Erythroblast (primary cell): ENCODE measurements at places on chromosomes 5 and 9.
A peak's percentile ranks its signal among the peaks of the same experiment; 100 is the strongest.

GRCh38 chr5:78009937-78010527, 233.9 kb upstream of the TBCA start:
- no peak for DNase-seq

DNA sequence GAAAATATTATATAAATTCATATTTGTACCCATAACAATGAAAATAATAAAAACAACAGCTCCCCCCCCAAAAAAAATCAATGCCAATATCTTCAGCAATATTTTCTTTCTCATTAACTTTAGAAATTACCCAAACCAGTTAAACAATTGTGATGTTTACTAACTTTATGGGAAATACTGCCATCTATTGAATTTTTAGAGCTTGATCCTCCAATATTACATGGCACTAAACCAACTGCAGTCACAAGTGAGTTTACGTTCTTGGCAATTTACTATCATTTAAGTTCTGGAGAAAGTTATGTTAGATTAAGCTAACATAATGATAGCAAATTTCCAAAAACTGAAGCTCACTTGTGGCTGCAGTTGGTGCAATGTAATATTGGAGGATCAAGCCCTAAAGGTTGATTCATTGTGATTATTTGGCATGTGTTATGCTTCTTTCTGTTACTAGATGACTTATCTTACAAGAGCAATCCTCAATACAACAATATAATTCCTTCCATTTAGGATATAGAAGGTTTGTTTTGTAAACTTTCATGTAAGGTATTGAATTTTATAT, 379.5 kb downstream of the CDH18 start:
- no peak for DNase-seq

DNA sequence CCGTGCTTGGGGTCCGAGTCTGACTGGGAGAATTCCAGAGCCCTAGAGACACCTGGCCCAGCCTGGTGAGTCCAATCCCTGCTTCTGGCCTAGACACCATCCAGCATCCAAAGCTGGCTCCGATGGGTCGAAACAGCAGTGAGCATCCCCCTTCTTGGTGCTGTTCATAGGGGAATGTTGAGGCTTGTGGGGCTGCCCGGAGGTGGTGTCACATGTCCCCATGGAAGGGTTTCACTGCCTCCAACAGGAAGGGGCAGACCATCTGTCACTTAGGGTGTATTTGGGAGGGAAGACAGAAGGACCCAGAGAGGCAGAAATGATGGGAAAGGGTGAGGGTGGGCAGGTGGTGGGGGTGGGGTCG, 13.9 kb downstream of the C9orf50 start:
- DNase-seq = no peak

DNA sequence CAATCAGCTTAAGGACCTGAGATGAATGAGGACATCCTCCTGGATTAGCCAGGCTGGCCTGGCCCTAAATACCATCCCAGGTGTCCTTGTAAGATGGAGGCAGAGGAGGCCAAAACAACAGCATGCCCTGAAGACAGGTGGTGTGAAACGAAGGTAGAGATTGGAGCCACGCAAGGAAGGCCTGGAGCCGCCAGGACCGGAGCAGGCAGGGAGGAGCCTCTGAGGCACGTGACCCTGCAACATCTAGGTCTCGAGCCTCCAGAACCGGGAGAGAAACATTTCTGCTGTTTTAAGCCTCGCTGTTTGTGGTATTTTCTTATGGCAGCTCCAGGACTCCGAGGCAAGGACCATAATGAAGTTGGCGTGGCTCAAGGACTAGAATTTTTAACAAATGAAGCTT, 9.7 kb upstream of the COL5A1 start:
- no peak for DNase-seq

DNA sequence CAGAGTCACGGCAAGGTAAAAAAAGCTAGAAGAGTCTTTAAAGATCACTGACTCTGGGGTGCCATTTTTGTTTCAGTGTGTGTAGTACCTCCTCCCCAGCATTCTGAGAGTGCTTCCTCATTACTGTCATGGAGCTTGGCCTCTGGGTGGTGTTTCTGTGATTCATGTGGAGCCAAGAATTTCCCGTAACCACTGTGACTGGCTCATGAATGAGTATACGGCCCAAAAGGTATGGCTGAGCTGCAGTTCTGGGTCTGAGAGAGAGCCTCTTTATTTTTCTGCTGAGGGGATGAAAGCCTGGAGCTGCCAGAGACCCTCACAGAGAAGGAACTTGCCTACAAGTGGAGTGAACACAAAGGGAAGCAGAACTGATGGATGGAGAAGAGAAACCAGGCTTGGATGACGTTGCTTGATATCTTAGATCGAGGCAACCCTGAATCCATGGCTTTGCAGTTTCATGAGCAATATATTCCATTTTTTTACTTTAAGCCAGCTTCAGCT, 85.6 kb downstream of the PTTG1 start:
- DNase-seq = no peak

DNA sequence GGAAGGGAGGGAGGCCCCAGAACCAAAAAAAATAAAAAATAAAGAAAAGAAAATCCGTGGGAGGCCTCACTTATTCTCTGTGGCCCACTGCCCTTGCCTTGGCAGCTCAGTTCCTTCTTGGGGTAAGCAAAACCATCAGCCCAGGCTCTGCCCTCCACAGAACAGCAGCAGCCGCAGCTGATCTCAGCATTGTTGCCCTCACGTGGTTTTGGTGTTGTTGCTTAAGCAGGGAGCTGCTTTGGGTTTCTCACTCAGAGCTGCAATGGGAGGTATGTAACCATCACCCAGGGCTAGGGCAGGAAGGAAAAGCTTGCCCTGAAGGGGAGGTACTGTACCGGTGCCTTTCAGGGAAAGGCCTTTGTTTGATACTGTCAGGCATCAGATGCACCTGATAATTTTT, 374.7 kb upstream of the WWC1 start:
- no peak for DNase-seq

- DNase-seq = peak; percentile 76
These were observed 505 bp downstream of the C5orf34 start for GRCh38 chr5:43514471-43514815.

DNA sequence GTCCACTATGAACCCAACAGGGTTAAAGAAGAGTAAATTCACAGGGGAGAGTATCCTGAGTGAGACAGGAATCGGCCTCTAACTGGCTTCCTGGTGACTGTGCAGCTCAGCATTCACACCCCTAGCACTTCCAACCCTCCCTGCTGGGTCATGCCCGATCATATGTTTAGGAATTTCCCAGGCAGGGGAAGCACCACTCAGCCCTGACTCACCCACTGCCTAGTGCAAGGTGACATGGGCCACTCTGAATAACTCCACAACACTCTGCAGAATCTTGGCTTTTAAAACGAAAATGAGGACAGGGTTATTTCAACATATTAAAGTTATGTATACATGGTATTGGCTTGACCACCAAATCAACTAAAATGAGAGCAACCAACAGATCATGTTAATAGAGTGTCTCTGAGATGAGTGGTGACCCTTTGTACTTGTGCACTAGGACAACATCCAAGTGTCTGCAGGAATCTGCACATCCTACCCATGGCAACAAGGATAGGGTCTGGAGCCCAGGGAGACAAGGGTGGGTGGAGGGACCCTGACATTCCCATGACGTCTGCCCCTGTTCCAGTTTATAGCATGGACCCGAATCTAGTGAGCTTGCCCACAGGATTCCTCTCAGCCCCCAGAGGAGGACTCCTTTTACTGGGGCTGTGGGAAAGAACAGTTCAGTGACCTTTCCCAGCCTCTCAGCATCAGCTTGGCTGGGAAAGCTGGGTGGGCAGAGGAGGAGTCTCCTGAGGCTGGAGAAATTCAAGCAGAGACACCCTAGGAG, 485.8 kb downstream of the SEMA5A start:
- DNase-seq = no peak

- DNase-seq = no peak
These were observed 182.8 kb downstream of the SEMA5A start for GRCh38 chr5:9363026-9363425.

GRCh38 chr5:120532835-120533234, 68.7 kb downstream of the PRR16 start:
- no peak for DNase-seq

GRCh38 chr9:123073991-123074422, 40.5 kb downstream of the GPR21 start:
- no peak for DNase-seq

GRCh38 chr9:137778914-137779313, 98.7 kb upstream of the CACNA1B start:
- DNase-seq = no peak

DNA sequence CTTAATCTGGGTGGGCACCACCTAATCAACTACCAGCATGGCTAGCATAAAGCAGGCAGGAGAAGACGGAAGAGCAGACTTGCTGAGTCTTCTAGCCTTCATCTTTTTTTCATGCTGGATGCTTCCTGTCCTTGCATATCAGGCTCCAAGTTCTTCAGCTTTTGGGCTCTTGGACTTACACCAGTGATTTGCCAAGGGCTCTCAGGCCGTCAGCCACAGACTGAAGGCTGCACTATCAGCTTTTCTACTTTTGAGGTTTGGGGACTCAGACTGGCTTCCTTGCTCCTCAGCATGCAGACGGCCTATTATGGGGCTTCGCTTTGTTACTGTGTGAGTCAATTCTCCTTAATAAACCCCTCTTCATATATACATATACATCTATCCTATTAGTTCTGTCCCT, 180.2 kb downstream of the TRPM3 start:
- no peak for DNase-seq

GRCh38 chr5:541539-542318, 17.5 kb upstream of the SLC9A3 start:
- no peak for DNase-seq

DNA sequence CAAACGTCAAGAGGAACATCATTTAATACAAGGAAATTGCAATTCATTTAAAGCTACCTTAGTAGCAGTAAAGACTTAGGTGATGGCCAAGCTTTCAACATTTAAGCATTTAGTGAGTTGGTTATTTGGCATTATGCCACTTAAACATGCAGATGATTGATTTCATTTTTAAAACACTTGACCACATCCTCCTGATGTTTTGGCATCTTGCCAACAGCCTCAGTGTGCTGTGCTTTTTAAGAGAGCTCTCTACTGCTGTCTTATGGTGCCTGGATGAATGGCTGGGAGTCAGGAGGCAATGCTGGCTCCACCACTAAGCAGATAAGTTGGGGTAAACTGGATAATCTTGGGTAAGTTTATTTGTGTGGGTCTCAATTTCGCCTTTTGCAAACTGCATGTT, 364.5 kb downstream of the MAN2A1 start:
- peak; percentile 44 for DNase-seq

DNA sequence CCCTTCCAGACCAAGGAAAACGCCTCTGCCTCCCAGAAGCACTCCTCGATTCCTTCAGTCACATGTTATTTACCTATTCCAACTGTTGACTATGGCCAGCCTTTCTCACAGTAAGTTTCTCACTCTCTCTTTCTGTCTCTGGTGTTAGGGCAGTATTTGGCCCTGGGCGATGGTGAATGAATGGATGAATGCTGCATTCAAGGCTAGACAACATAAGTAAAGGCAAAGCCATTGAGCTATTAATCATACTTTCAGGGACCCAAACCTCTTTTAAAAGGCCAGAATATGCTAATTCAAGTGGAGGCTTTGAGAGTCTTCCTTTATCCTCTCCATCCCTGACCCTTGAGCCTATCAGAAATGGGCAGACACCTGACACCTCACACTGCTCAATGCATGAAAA, 78.5 kb downstream of the SEC61B start:
- DNase-seq = no peak

GRCh38 chr5:131225282-131225974, 38.4 kb upstream of the CDC42SE2 start:
- no peak for DNase-seq

DNA sequence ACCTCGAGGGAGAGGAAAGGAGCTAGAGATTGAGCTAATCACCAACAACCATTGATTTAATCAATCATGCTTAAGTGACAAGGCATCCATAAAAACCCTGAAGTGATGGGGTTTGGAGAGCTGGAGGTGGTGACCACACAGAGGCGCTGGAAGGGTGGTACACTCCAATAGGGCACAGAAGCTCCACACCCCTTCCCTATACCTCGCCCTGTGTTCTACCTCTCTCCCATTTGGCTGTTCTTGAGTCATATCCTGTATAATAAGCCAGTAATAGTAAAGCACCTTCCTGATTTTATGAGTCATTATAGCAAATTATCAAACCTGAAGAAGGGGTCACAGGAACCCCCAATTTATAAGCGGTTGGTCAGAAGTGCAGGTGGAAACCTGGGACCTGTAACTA, 18.3 kb downstream of the ACTL7B start:
- DNase-seq = no peak

DNA sequence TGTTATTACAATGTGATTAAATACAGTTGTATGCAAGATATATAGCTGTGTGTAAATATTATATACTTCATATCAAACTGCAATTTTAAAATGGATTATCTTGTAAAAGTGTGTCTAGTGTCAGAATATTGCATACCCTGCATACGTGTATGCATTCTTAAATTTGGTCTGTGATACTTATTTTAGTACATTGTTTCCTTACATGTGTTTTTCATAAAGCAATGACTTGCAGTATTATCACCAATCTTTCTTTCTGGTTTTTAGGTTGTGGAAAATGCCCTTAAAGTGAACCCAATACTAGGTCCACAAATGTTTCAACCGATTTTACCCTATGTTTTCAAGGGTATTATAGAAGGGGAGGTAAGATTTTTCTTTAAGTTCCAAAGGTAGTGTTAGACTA, 28.5 kb upstream of the LRRC70 start:
- no peak for DNase-seq

DNA sequence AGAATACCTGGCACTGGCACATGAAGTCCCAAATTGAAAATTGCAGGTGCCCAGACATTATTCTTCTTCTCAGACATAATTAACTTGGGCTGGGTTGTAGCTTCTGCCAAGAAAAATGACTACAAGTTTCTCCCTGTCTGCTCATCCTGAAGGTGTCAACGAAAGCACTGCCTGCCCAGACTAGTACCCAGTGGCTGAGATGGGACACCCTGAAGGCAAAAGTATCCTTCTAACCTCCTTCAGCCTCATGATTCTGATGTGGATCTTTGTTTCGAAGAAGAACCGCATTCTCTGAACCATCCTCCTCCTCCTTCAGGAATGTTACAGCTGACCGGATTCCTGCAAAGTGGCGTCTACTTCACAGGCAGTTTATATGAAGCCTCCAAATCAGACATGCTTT, 161.1 kb upstream of the FST start:
- DNase-seq = no peak

DNA sequence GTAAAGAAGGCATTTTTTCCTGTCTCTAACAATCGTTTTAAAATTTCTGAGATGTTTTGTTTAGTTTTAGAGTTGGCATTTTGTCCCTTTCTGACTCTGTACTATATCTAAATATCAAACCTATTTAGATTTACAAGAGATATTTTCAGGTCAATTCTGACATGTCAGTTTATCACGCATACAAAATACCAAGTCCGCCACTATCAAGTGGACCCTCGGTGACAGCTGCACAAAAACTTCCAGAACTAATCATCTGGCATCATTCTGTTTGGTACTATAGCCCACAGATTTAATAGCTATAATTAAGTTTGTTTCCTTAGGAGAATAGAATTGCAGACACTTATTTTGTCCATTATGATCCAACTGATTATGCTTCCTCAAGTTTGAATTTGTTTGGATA, 1278.2 kb downstream of the CDH12 start:
- no peak for DNase-seq

- DNase-seq = no peak
These were observed 234.2 kb downstream of the ZNF608 start for GRCh38 chr5:124512236-124512635.
